NCI-H187 (cell line): ENCODE measurements at places on chromosomes 7 and 10.

DNA sequence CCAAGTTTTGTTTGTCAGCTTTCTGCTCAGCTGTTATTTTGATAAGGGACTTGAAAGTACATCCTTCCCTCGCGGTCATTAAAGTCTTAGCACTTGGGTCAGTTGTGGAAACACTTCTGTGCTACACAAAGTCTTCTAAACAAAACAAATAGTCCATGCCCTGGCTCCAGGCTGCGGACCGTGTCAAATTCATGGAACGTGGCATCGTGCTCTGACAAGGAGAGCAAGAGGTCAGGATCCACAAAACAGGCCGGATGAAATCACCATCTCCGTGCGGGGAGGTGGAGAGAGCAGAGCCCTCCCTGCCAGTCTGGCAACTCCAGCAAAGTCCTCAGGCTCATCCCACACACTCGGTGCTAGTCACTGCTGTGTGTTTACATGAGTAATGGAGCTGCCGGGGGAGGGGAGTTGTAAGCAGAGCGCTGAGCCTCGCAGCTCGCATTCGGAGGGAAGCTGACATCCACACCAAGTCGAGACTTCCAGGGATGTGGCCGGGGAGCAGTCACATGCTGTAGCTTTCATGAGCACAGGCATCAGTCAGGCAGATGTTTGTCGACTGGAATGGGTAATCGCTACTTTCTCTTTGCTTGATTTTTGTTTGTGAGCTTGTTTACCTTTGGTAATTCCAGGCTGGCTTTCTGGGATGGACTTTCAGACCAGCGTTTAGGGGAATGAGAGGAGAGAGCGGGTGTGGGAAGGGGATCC, 147.6 kb downstream of the ARID5B start:
- no peak for DNase-seq

- DNase-seq = no peak
These were observed 209.7 kb downstream of the SKIDA1 start for GRCh38 chr10:21315645-21316220.

GRCh38 chr10:96919785-96920430, 87.8 kb downstream of the LCOR start:
- DNase-seq = no peak

GRCh38 chr7:47734287-47734948, 152.5 kb upstream of the TNS3 start:
- no peak for DNase-seq

DNA sequence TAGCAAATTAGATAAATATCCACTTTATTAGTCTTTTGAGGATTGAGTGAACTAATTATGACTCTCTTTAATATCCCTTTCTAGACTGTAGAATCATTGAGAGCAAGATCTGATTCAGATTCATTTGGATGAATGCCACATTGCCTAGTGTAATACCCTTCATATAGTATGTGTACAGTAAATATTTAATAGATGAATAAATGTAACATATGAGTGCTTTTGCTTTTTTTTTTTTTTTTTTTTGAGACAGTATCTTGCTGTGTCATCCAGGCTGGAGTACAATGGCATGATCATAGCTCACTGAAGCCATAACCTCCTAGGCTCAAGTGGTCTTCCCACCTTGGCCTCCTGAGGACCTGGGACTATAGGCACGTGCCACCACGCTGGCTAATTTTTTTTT, 14.8 kb downstream of the SAMD8 start:
- DNase-seq = no peak

DNA sequence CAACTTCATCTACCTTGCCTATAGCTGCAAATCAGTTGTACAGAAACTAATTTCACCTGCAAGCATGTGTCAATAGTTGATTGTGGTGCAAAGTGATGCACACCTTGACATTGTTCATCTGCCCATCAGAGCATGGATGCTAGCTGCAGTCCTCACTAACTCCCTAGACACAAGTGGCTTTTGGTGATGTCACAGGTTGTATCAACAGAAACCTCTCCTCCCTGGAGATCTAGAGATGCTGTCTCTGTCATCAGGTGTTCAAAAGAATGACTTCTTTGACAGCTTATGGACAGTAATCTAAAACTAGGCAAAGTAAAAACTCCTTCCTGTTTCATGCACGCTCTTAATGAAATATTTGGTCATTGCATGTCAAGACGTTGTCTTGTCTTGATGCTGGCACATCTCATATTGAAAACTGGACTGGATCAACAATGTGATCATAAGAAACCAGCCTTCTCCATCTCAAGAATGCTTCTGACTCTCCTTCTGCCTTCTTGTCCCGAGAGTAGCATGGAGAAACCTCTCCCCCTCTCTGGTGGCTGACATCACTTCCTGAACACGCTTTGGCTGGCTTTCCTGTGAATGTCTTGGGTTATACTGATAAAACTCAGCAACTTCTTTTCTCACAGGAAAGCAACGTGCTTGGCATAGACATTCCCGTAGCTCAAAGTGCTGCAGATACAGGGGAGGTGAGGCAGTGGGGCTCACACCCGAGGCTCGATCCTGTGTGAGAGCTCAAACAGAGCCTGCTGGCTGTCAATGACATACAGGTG, 176.2 kb upstream of the CDCA7L start:
- DNase-seq = no peak

GRCh38 chr7:13846386-13846785, 143.1 kb downstream of the ETV1 start:
- no peak for DNase-seq

- no peak for DNase-seq
These were observed 68.5 kb downstream of the NT5C2 start for GRCh38 chr10:103124420-103125096.

DNA sequence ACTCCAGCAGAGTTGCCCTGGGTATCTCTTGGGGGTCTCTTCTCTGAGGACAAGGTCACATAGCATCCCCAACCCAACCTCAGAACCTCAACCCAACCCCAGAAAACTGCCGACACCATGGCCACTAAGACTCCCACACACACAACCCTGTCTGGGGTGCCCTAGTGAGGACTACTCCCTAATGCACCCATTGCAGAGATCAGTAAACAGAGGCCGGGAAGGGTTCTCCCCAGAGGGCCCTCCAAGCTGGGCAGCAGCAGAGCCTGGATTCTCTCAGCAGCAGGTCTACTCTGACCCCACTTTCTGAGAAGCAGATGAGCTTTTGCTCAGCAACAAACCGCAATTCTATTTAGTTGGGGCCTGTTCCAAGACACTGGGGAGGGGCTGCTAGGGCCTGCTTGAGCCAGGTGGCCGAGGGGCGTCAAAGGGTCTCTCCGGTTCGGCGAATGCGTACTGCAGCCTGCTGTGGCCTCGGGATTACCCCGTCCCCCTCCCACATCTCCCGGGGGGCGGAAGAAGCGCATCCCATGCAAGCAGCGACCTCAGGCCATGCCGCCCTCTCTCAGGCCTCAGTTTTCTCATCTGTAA, 828 bp downstream of the OGDHL start:
- no peak for DNase-seq

DNA sequence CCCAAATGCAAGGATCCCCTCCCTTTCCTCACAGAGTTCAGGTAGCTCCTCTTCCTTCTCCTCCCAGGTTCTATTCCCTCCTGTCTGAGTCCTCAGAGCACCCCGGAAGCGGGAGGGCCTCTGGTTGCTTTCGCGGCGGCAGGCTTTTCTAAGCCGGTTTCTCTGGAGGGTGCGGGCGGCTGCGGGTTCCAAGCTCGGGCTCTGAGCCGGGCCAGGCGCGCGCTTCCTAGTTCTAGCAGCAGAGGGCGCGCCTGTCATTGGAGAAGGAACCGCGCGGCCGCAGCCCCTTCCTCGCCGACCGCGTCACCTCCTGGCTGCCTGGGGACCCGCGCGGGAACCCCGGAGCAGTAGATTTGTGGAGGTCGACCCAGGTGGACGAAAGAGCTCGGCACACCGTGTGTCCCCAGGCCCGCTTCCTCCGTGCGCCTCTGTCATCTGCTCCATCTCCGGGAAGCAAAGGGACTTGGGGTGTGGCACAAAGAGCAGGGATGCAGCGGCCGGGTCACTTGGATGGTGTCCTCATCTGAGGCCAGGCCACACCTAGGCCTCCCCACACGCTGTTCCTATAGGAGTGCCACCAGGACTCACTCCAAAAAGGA, 389.0 kb upstream of the PODXL start:
- DNase-seq = peak; percentile 47

DNA sequence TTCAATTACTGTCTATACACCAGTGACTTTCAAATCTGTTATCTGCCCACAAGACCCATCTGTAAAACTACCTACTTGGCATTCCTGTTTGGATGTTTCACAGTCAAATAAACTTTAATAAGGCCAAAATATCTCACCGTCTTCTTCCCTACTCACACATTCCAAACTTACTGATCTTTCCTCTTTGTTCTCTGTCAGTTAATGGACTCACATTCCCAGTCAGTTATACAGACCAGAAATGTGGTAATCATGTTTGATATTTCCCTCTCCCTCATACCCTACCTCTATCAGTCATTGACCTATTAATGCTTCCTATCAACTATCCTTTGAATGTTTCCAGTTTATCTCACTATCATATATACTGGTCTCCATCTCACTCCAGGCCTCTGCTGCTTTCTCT, 28.5 kb upstream of the HDAC9 start:
- no peak for DNase-seq

GRCh38 chr10:110269374-110270318, 35.1 kb downstream of the SMNDC1 start:
- no peak for DNase-seq

- no peak for DNase-seq
These were observed 262.1 kb downstream of the ATRNL1 start for GRCh38 chr10:115355162-115355760.

- no peak for DNase-seq
These were observed 3.5 kb downstream of the LRRN3 start for GRCh38 chr7:111094419-111094818.

GRCh38 chr7:630111-630511, 96.4 kb upstream of the DNAAF5 start:
- no peak for DNase-seq

DNA sequence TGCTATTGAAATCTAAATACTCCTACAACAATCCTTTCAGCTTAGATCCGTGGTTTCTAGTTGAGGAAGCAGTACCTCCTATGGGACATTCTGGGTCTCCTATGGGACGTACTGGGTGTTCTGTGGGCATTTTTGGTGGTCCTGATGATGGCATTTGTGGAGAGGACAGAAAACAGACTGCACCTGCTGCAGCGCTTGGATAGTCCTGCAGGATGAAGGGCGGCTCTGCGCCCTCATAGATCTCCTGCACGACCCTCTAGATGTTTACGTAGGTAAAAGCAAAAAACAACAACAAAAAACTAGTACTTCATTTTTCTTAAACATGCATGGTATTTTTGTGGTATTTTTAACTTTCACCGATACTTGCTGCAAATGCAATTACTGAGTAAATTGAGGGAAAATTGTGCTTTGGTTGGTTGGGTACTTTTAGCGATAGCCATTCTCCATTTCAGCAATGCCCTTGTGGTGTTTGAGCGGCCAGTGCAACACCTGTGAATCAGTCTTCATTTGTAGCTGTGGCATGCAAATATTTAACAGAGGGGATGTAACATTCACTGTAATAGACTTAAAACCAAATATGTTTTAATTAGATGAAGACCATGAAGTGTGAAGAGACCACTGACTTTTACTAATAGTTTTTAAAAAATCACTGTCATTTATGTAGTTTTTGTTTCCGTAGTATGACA, 461.2 kb downstream of the SDK1 start:
- DNase-seq = no peak

- no peak for DNase-seq
These were observed 181.8 kb upstream of the AGK start for GRCh38 chr7:141369422-141369821.

DNA sequence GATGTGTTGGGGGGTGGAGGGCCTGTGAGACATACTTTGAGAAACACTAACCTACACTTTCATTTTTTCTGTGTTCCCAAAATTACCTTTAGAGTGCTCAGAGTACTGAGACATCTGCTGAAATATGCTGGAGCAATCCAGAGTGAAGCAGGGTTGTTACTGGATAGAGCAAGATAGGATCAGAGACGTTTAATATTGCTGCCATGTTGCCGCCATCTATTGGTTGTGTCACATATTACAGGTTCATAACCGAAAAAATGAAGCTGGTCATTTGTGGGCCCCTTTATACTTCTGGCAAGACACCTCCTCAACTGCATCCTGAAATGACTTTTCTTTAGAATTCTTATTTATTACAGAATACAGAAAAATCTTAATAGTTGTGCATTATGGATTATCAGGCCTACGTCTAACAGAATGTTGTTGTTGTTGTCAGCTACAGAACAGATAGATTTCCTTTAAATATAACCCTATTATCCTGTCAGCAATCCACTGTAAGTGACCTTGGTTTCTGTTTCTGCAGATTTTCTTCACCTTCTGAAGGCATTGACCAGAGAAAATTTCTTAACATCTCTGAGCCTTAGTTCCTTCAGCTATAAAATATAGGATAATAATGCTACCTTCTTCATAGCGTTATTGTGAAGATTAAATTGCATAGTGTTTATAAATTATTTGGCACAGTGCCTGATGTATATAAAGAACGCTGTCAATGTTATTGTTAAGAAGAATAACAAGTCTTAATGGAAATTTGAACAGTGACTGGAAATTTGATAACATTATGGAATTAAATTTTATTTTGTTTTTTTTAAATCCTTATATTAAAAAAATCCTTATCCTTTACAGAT, 16.2 kb upstream of the DLD start:
- peak; percentile 43 for DNase-seq

- no peak for DNase-seq
These were observed 121.5 kb downstream of the TWIST1 start for GRCh38 chr7:18995811-18996426.

DNA sequence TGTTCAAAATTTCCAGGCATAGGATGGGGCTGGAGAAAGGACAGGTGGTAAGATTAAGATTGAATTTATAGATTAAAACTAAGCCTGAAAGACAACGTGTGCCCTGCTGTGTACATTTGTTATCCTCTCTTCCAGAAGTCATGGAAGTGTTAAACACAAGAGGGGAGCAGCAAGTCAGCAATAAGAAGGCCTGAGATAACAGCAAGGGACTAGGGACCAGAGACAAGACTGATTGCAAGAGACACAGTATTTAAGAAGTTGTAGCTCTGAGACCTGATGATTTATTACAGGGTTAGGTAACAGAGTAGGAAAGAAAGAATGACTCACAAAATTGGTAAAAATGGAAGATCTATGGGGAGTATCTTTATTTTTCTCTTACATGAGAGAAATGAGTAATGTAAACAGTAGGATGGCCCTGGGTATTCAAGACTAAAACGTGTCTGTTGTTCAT, 55.7 kb upstream of the COL1A2 start:
- no peak for DNase-seq

- DNase-seq = no peak
These were observed 208.2 kb downstream of the CDK14 start for GRCh38 chr7:90804370-90804769.
